ENCODE measurements at places on chromosomes 5 and 9.

DNA sequence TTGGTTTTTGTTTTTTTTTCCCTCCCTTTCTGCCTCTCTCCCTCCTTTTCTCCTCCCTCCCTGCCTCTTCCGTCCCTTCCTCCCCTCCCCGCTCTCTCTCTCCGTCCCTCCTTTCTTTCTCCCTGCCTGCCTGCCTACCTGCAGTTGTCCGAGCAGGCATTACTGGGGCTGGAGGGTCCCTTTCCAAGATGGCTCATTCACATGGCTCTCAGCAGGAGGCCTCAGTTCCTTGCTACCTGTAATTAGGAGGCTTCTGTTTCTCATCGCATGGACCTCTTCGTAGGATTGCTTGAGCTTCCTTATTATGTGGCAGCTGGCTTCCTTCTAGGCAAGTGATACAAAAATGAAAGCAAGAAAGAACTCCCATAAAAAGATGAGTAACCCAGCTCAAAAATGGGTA is 8.0 kb downstream of the RGS3 start:
- no peak for DNase-seq

DNA sequence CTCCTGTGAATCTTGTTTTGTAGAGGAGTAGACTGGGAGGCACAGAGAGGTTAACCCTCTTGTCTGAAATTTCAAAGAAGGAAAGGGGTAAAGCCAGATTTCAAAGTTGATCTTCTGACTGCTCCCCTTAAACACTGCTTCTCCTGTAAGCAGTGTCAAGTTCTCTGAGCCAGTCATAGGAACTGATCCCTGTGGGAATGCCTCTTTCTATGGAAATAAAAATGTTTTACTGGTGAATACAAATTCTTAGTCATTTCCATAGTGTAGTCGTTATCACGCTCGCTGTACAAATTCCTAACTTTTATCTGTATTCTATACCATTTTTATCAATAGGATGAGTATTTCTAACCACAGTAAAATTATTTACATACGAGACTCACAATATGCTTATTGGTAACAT is 66.3 kb upstream of the PRRC1 start:
- DNase-seq: no peak

- no peak for DNase-seq
These were observed 17.9 kb upstream of the ZSWIM6 start for GRCh38 chr5:61313960-61314681.

- no peak for DNase-seq
These were observed 133.8 kb downstream of the LIFR start for GRCh38 chr5:38422622-38423021.

- no peak for DNase-seq
These were observed 73.2 kb downstream of the PIK3R1 start for GRCh38 chr5:68288707-68289134.

All from nucleus accumbens (tissue), 56 donors.